Stimulated activated CD4-positive, alpha-beta T cell treated with anti-CD3 and anti-CD28 coated beads, Interleukin-15, amount 100 ng/mL, for 24 hours (primary cell): ENCODE measurements at places on chromosomes 1 and 21.

DNA sequence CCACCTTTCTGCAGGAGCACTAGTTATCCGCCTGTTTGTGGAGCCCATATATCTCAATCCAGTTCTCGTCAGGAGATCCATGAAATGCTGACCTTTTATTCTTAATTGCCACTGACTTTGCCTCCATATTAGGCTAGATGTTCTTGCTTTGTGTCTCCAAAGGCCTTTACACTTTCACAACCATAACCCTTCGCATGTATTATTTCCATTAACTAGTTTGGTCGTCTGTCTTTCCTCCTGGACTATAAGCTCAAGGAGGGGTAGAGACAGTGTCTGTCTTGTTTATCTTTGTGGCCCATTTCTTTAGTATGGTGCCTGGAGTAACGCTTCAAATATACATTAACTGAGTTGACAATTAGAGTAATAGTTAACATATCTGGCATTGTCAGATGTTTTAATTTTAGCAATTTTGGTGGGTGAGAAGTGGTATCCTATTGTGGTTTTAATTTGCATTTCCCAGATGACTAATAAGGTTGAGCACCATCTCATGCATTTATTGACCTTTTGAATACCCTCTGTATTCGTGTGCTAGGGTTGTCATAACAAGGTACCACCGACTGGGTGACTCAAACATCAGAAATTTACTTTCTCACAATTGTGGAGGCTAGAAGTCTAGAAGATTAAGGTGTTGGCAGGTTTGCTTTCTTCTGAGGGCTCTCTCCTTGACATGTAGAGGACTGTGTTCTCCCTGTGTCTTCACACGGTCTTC, 21.7 kb upstream of the IL12RB2 start:
- peak; percentile 23 for DNase-seq

DNA sequence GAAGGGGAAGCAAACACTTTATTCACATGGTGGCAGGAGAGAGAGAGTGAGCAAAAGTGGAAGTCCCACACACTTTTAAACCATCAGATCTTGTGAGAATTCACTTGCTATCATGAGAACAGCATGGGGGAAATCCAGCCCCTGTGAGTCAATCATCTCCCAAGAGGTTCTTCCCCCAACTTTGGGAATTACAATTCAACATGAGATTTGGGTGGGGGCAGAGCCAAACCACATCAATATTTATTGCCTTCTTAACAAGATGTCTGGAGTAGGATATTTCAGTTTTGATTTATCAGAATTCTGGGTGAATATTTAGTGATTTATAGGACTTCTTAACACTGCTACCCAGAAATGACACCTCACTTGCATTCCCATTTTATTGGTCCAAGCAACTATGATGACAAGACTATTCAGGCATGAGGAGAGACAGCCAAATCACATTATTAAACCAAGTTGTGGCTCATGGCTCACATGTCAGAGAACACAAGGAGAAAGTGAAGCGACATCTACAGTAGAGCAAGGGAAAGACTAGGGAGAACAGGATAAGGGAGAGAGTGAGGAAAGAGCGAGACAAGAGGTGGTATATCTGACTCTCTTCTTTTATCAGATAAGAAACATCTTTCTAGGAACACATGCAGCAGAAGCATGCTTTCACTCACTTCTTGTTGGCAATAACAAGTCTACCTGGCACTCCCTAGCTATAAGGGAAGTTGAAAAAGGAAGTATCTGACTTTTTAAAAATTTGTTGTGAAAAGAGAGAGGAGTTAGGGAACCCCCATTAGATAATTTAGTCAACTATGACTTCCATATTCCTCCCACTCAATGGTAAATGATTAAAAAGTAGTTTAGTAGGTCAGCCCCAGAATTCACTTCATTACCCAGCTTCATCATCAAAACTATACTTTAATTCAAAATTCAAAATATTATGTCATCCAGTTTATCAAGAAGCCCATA, 36.6 kb upstream of the PTPRC start:
- peak; percentile 63 for DNase-seq

GRCh38 chr1:185408700-185409270, 91.7 kb upstream of the IVNS1ABP start:
- no peak for DNase-seq

- no peak for DNase-seq
Observed at GRCh38 chr1:212512816-212513559, 80.3 kb downstream of the NENF start.

DNA sequence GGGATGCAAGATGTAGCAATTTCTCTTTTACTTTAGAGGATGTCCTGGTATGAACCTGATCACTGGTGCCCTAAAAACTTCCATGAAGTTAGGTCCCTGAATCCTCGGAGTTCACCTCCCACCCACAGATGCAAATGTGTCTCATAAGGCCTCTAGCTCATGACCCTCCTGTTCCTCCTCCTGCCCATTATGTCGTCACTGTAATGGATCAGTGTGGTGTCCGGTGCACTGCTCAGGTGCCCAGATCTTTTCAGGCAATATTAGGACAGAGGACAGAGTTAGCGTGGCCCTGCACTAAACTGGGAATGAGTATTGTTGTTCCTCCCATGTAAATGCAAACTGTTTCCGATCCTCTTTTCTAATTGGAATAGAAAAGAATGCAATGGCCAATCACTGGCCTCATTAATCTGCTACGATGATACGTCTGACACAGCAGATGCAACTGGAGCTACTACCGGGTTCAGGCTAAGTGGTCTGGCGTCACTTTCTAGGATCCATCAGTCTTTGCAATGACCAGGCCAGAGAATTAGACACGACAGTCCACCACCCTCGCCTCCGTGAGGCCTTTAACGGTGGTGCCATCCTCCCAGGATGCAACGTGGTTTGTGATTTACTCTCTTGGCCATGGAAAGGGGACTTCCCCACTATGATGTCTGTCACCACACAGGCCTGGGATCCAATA, 3.4 kb upstream of the COL6A2 start:
- no peak for DNase-seq
